ENCODE measurements at places on chromosomes 5 and 9. TPM values are rescaled to one million over a fixed set of nuclear protein-coding genes. Genes with fewer than 3 reads are reported as not detected.

The KCNV2 gene
- total RNA-seq, result not detected

The GPR150 gene
- total RNA-seq, result 0.58 TPM

DNA sequence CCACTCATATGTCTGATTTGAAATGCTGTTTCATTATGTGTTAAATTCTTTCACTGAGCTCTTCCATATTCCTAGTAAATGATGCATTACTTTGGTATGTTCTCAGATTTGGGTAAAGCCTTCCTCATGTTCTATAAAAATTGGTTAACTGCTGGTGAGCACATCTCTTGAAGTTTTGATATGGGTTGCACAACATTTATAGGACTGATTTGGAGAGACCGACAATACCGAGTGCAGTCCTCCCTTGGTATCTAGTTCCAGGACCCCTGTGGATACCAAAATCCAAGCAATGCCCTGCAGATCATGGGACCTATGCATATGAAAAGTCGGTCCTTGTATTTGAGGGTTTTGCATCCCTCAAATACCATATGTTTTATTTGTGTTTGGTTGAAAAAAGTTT is 37.8 kb downstream of the WDR36 start:
- peaks cover 23% of the 10 kb centered on the region for H3K36me3 ChIP-seq
- no peak overlapping the region for H3K27ac ChIP-seq
- no peak for DNase-seq
- H3K4me1 ChIP-seq, result no peaks in the 10 kb centered on the region
- no peak overlapping the region for H3K4me3 ChIP-seq

DNA sequence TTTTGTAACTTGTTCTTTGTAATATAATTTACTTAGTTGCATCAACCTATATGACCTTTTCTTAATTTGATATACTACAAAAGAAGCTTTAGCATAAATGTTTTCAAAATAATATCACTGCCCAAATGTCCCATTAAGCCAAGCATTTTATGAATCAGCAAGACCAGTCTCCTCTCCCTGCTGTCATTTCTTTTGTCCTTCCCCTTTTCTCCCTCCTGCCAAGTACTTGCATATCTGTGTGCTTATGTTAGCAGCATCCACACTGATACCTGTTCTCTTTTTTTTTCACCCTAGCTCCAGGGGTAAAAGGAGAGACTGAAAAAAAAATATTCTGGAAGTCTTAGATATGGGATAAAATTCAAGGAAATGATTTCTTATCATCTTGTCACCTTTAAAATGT is 69.7 kb downstream of the ZSWIM6 start:
- no peak for DNase-seq
- no peak overlapping the region for H3K4me3 ChIP-seq
- H3K36me3 ChIP-seq, result peaks cover 5% of the 10 kb centered on the region
- H3K27ac ChIP-seq, result no peak overlapping the region
- H3K4me1 ChIP-seq, result peaks cover 9% of the 10 kb centered on the region
- no peaks in the 10 kb centered on the region for H3K27me3 ChIP-seq

- no peaks in the 10 kb centered on the region for H3K4me1 ChIP-seq
- H3K27ac ChIP-seq, result no peak overlapping the region
- H3K4me3 ChIP-seq, result no peak overlapping the region
- no peak for DNase-seq
Observed at GRCh38 chr5:7794311-7794710, 56.6 kb downstream of the CFAP90 start.

- no peak overlapping the region for H3K4me3 ChIP-seq
- no peaks in the 10 kb centered on the region for H3K27me3 ChIP-seq
- H3K36me3 ChIP-seq, result peaks cover 1% of the 10 kb centered on the region
- no peaks in the 10 kb centered on the region for H3K4me1 ChIP-seq
- H3K27ac ChIP-seq, result no peak overlapping the region
- no peak for DNase-seq
Observed at GRCh38 chr5:119011186-119011585, 22.8 kb upstream of the DTWD2 start.

DNA sequence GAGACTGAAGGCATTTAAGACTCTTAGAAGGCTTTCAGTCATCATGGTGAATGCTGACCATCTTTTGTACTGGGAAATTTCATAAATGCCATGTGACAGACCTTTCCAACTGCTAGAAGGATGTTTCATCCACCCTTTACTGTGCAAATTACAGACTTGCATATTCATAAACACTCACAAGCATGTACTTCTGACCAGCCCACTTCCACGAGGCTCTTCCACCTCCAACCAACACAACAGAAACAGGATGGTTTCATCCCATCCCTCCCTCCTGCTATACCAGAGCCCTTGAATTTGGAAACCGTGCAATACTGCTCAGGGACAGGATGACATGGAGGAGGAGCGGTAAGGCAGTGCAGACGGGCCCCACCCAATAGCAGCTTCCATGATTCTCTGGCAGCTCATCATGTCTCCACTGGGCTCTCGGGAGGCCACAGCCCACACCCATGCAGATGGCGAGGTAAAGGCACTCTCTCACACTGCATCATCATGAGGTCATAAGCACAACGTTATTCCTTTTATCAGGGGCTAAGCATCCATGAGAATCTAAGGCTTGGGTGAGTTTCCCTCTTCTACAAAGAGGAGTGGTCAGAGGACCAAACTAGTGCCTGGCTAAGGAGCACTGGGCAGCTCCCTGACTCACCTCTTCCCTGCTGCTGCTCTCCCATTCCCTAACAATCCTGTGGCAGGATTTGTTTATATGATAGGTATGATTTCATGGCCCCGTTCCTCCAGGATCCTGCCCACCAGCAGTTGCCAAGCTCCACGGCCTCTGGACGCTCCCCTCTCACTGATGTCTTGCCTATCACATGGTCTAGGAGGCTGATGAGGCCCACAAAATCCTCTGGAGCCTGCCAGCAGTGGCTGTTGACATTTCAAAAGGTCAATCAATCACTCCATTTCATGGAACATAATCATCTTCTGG is 94.4 kb upstream of the FSTL4 start:
- no peak overlapping the region for H3K27ac ChIP-seq
- H3K4me3 ChIP-seq, result no peak overlapping the region
- DNase-seq, result no peak
- H3K27me3 ChIP-seq, result peaks cover 9% of the 10 kb centered on the region

DNA sequence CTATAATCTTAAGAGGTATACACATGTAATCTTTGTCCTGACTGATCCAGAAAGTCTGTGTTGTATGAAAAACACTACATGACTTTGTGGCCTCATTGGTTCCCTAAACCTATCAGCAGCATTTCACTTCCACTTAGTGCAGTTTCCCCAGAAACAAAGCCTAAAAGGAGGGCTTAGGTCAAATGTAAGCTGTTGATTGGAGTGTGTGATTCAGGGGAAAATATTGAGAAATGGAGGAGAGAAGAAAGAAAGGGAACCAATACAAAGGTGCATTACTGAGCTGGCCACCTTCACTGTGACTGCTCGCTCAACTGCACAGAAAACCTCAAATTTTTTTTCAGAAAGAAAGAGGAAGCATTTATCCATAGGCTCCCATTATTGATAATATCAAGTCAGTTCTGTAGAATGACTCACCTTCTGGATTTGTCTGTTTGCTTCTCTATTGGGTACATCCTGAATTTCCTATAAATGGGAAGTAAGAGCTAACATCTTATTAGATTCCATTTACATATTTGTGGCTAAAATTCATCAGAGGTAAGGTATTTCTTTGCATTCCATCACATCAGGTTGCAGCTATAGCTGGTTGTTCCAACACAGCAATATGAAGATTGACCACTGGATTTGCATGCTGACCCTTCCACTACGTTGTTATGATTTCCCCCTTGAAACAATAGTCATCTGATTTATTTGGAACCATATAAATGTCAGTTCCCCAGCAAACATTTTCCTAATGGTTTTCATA is 10.3 kb upstream of the FST start:
- no peak overlapping the region for H3K27ac ChIP-seq
- H3K4me1 ChIP-seq, result no peaks in the 10 kb centered on the region
- no peaks in the 10 kb centered on the region for H3K36me3 ChIP-seq

All from activated CD8-positive, alpha-beta memory T cell treated with anti-CD3 and anti-CD28 coated beads, Interleukin-2, amount 10 ng/mL, durations not matched to agents 7 days and 5 days (primary cell).